Naive thymus-derived CD8-positive, alpha-beta T cell (primary cell): ENCODE measurements at places on chromosomes 11 and 22.

DNA sequence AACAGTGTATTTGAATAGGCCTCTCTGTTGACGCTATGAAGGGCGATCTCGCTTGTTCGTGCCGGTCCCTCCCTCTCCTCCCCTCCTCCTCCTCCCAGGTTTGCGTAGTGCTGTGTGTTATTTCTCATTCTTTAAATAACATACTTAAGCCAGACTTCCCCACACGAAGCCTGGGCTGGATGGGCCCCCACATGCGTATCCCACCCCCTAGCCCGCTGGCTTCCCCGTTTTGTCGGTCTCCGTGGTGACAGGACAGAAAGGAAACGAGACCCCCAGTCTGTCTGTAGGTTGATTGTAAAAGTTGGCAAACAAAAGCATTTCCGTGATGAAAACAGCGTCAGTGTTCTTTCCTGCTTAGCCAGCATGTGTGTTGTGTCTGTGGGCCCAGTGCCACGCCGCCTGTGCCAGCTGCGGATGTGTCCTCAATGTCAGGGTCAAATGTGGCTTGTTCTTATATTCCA is 27.3 kb downstream of the FAM118A start:
- DNase-seq = peak; percentile 57

- DNase-seq = no peak
Measured at GRCh38 chr11:70111269-70112016, 33.3 kb downstream of the ANO1 start.

DNA sequence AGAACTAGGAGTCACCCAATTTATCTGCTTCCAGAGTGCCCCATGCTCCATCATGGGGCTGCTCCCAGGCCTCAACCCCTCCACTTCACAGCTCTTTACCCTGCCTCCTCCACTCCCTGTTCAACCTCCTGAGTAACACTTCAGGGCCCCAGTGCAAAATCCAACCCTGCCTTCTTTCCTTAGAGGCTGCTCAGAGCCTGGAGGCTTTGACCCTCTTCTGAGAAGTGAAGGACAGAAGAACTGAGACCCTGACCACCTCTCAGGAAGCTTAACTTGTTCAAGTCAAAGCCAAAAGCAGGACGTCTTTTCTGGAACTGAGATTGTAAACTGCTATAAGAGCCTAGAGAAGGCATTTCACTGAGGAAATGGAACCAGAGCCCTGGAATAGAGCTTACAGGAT is 15.5 kb downstream of the EIF3F start:
- no peak for DNase-seq

DNA sequence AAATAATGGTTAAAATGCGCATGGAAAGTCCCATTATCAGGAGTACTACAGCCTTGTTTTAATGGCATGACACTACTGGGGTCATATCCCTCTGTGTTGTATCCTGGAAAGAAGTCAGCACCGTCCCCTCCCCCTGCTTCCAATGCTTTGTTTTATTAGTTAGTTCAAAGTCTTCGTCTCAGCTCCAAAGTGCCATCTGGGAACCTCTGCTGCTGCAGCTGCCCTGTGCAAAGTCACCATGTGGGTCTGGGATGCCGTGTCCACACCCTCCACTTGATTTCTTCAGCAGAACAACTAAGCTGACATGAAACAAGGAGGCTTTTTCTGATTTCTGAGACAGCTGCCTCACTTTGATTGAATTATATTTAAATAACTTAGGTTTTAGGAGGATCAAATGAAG is 29.5 kb upstream of the NCAM1 start:
- DNase-seq = no peak

DNA sequence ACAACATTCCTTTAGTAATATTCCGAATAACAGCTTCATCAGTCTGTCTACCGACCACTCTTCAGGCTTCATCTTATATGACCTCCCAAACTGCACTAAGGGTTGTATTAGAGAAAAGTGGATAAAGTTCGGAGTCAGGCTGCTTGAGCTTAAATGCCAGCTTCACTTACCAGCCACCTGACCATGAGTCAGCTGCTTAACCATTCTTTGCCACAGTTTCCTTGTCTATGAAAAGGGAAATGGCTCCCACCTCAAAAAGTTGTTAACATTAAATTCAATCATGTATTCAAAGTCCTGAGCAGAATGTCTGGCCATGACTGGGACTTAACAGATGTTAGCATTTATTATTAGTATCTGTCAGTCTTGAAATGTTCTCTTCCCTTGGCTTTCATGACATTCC is 20.9 kb downstream of the LIMK2 start:
- DNase-seq = no peak
